ENCODE measurements at places on chromosomes 4 and X.

GRCh38 chrX:12771445-12772069 lies 19.7 kb upstream of the PRPS2 start:
- DNase-seq = no peak

- no peak for DNase-seq
Measured at GRCh38 chr4:109972786-109973528, 60.3 kb downstream of the EGF start.

- no peak for DNase-seq
Measured at GRCh38 chrX:149433051-149433450, 72.1 kb downstream of the IDS start.

DNA sequence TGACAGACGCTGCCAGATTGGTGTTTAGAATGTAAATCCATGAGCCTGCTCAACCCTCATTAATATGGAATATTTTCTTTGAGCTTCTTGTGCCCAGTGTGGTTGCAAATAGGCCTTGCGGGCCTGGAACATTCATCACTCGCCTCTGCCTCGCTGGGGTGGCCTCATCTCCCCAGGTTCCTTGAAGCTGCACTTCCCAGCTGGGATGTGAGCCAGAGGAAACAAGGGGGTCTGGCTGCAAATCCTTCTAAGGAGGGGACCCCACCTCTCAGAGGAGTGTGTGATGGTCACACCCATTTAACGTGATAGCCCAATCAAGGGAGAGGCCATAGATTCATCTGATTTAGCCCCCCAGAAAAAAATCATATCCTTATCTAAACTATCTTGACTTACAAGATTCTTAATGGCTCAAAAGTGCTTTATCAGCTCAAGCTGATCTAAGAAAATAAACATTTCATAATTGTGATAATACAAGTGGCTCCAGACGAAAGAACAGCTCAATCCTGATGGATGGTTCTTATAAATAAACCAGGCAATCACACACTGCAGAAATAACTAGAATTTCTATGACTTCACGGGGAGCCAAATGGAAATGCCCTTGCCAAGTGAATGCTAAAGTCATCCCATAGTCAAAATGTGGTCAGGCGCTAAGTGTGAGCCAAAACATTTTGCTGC lies 189.9 kb downstream of the PTTG2 start:
- no peak for DNase-seq

DNA sequence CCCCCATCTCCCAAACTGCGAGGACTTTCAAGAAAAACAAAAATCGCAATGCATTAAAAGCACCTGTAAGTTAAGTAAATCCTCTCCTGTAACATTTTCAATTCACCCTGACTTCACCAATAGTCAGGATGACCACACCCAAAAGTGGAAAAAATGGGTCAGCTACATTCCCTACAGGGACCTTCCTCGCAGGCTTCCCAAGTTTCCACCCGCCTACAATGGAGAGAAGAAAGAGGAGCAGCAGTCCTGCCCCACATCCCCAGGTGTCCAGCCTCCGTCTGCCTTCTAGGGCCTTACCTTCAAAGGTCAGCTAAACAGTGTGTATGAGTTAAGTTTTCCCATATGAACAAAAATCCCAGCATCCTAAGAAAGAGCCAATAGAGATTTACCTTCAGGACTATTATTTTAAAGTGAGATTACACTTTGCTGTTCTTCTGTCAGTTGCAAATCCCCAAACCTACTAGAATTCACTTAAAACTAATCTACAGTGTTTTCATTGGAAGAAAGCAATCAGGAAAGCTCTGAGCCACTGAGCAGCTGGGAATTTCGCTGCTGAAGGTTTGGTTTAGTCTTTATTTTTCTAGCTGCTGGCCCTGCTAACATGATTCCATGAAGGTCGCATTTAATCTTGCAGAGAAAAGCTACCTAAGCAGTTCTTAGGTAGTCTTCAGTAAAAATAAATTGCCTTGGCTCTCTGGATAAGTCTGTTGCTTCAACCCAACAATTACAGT lies 12.5 kb downstream of the IRF2 start:
- no peak for DNase-seq

DNA sequence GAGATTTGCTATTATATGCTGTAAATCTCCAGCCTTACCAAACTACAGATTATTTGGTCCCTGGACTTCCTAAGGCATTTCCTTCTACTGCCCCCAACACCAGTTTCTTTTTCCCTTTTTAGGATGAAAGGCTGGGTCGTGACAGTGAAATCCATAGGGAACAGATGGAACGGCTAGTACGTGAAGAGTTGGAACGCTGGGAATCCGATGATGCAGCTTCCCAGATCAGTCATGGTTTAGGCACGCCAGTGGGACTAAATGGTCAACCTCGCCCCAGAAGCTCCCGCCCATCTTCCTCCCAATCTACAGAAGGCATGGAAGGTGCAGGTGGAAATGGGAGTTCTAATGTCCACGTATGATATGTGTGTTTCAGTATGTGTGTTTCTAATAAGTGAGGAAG lies 67.9 kb downstream of the PKD2 start:
- no peak for DNase-seq

DNA sequence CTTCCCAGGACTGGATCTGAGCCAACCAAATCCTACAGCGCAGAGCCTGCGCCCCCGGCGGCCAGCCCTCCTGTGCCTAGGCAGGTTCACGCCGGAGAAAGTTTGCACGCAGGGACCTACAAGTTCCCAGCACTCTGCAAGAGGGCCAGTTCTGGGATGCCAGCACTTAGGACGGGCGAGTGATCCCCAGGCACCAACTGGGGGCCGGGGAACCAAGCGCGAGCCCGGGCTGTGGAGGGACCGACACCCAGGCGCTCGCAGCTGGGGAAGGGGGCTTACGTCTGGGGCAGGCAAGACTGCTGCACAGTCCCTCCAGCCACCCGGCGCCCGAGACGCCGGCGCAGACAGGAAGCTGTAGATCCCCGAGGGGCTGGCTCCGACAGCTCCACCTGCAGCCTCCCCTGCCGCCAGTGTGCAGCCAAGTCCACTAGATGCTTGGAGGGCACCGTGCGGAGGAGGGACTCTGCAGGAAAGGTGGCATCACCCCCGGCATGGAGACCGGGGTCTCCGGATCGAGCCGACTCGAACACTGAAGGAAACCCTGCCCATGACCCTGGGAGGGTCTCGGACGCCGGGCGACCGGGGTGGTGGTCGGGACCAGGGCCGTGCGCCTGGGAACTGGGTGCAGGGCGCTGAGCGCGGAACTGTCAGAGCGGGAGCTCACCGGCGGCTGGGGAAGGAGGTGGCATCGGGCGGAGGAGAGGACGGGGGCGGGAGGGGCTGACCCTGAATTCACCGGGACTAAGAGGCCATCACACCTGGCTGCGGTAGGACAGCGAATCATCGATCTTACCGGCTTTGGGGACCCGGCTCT lies 566 bp downstream of the CORIN start:
- DNase-seq = no peak

GRCh38 chr4:105208561-105208960 lies 61.9 kb downstream of the TET2 start:
- no peak for DNase-seq

GRCh38 chrX:17007134-17007768 lies 60.8 kb downstream of the REPS2 start:
- DNase-seq = no peak

DNA sequence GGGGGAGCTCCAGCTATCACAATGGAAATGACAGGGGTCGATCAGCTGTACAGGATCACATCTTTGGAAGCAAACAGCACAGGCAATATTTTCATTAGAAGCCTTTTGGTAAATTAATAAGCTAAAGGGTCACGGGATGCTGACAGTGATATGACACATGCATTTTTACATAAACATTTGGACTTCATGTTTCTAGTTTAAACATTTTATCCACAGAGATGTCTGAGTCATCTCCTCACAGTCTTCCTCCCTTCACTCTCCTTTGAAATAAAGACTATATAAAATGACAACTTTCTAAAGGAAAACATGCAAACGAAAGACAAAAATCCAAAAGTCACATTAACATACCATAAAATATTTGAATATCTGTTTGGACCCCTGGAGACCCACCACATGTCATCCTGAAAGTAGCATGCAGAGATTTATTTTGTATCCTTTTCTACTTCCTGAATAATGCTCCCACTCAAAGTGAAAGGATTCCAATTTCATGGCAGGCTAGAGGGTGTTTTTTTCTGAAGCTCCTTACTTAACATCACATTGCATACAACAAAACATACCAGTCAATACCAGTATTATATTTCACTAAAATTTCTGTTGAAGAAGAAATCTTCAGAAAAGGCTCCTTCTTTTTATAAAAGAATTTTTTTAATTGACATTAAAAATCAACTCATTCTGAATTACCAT lies 200.1 kb upstream of the PPARGC1A start:
- DNase-seq = no peak

DNA sequence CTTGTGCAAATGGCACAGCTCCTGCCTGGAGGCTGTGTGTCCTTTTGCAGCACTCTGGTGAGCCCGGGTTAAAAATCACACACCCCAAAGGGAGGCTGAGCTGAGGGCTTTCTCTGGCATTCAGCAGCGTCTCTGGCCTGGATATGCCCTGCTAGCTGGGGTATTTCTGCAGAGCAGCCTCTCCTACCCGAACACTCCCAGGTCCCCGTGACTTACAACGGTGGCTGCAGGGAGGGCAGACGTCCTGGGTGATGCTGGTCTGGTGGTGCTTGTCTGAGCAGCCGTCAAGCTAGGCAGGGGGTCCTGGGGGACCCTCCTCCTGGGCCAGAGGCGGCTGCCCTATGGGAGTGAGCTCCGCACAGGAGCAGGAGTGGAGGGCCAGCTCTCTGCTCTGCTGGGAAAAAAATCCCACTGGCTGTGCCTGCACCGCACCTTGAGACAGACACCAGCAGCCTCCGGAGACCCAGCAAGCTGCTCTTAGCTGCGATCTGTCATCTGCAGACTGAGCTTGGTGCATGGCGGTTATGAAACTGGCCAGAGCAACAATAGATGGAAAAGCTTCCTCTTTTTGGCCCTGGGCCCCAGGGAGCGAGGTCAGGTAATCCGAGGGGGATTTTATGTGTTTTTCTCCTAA lies 41.3 kb upstream of the ASMTL start:
- no peak for DNase-seq

GRCh38 chr4:126385954-126386353 lies 1071.2 kb downstream of the FAT4 start:
- no peak for DNase-seq

DNA sequence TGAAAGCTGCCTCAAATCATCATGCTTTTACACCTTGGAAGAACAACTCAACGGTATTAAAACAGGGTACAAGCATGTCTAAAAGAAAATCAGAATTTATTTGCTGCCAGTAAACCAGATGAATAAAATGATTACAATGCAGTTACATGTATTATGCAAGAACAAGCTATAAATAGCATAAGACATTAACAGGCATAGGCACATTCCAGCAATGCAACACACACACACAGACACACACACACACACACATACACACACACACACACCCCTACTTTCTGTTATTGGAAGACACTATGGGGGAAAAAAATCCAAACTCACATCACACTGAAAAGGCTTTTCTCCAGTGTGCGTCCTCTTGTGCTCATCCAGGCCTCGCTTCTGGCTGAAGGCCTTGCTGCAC lies 212.5 kb downstream of the PRDM5 start:
- no peak for DNase-seq

- no peak for DNase-seq
Measured at GRCh38 chrX:77628294-77629025, 157.6 kb downstream of the ATRX start.

- no peak for DNase-seq
Measured at GRCh38 chrX:99172958-99173357, 1237.1 kb downstream of the PCDH19 start.

DNA sequence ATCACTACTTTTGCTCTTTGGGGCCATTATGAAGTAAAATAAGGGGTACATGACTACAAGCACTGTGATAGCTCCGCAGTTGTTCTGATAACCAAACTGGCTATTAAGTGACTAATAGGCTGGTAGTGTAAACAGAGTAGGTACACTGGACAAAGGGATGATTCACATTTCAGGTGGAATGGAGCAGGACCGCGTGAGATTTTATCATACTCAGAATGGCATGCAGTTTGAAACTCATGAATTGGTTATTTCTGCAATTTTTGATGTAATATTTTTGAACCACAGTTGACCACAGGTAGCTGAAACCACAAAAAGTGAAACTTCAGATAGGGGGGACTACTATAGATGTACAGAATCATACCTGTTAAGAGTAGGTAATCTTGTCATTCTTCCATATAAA lies 55.8 kb downstream of the PAK3 start:
- no peak for DNase-seq

- no peak for DNase-seq
Measured at GRCh38 chrX:65674204-65674893, 6.9 kb downstream of the MSN start.

DNA sequence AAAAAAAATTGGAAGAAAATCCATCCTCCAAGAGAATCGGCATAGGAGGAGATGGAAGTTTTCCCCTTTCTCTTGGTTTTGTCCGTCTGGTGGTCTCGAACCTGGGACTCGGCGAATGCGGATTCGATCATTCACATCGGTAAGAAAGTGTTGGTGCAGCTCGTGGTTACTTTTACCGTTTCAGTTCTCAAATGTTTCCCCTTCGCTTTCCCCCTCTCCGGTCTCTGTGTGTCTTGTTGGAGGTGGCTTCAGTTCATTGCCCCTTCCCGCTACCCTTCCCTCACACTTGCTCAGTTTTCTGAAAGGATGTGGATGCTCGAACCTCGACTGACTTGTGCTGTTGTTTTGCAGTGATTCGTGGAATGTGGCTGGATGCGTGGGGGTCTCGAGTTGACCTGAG lies 840 bp downstream of the GRID2 start:
- DNase-seq = no peak

DNA sequence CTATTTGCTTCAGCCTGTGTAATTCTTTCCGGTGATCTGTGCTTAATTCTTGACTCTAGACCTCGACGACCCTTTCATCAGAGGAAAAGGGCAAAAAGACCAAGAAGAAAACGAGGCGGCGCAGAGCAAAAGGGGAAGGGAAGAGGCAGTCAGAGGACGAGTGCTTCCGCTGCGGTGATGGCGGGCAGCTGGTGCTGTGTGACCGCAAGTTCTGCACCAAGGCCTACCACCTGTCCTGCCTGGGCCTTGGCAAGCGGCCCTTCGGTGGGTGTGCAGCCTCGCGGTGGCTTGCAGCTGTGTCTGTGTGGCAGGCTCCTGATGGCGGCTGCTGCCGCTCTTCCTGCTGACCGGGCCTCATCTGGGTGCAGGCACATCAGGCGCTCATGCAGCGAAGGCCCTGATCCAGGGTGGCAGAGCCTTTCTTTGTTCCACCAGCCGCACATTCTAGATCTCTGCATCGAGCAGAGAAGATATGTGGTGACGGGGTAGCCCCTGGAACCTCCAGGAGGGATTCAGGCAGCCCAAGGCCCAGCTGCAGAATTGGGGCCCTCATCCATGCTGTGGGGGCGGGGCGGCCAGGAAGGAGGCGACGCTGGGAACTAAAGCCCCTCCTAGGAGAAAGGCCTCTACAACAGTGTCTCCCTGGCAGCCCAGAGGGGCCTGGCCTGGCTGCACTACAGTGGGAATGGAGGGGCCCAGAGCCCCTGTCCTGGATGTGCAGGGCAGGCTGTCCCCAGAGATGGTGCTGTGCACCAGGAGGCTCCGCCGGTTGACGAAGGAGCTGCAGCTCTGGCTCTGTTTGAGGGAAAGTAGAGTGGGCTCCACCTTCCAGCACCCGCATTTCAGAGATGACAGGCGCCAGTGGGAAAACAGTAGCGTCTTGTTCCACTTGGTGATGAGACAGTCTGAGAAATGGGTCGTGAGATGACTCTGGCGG lies 32.1 kb downstream of the NELFA start:
- DNase-seq = no peak
